AG09309 (cell line): ENCODE measurements at places on chromosomes 4 and X.
A peak's percentile ranks its signal among the peaks of the same experiment; 100 is the strongest.

DNA sequence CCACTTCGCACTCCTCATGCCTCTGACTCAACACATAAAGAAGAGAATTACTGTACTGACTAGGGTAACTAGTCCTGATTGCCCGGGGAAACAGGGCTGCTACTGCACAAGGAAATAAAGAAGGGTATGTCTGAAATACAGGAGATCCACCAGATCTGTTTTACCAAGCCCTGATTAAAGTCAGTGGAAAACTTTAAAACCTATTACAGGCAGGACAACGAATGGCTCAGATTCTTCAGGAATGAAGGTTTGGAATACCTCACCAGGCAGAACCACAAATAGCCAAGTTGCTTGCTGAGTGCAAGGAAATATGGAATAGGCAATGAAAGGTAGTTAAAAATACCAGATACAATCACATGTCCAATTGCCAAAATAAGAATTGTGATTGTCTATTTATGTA is 17.3 kb downstream of the LAMTOR3 start:
- DNase-seq: no peak

- DNase-seq: no peak
These were observed 76.1 kb downstream of the AMMECR1 start for GRCh38 chrX:110241816-110242215.

DNA sequence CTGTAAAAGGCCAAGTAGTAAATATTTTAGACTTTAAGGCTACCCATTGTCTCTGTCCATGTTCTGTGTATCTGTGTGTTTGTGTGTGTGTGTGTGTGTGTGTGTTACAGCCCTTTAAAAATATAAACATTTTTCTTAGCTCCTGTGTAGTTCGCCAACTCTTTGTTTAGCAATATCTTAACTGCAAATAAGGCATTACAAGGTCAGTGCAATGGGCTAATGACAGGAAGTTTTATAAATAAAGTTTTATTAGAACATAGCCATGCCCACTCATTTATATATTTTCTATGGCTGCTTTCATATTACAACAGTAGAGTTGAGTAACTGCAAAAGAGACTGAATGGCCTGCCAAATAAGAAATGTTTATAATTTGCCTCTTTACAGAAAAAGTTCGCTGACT is 5.9 kb upstream of the SLC7A11 start:
- no peak for DNase-seq

DNA sequence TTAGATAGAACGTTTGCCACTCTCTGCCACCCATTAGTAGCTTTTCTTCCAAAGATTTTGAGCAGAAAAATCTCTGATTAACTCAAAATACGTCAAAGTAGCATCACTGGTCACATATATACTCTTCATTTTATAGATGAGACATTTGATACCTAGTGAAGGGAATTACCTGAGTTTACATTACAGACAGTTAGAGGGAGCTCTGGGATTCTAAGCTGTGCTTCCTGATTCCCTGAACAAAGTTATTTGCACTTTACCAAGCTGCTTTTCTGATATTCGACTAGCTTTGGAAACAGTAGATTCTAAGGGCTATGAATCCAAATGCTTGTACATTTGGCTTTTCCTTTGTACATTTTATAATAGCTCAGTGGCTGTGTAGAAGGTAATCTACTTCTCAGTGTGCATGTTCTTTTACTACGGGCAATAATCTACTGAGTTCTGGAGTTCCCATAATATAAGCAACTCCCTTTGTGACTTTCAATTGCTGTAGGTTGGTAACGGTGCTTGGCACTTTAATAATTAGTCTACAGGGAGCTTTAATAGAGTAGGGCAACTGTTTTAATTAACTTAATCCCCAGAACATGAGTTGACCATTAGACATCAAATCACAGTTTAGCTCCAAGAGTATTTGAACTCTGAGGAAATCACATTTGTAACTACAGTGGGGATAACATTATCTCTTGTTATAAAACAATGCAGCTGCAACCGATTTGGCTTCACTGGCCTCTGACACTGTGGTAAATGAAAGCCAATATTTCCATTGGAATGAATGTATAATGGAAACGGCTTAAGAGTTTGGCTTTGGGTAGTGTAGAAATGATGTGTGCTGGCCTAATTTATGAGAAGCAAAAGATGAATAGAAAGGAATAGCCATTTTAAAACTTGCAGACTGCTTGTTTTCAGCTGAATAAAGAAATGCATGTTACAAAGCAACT is 1602.4 kb downstream of the STIM2 start:
- peak; percentile 32 for DNase-seq

GRCh38 chr4:78650106-78651024 is 98.8 kb downstream of the ANXA3 start:
- peak; percentile 65 for DNase-seq

DNA sequence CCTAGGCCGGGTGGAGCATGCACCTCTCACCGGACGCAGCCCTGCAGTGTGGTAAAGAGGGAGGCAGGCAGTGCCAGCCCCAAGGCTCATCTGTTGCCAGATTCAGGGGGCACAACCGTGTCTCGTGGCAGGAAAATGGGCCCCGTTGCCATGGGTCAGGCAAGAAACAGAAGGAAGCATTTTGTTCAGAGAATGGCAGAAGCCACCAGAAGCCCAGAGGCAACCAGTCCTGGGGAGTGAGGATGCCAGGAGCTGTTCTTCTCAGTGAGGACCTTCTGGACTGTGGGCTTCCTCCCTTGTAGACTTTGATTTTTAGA is 12.5 kb upstream of the UVSSA start:
- DNase-seq: no peak
